ENCODE measurements at places on chromosomes 12 and 14.

DNA sequence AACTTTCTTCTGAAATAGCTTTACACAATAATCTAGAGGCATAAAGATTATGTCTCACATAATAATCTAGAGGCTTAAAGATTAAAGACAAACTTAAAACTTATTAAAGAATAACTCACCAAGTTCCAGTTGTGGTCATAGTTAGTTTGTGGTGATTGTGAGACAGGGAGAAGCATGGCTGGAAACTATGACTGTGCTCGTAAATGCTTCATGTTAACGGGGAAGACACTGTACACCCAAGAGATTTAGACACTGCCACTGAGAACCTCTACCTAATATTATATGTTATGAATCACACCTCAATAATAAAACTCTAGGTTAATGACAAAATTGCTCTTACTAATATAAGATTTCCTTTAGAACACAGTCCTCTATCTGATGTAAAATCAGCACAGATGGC lies 541.6 kb downstream of the TMEM121 start:
- DNase-seq, result no peak

DNA sequence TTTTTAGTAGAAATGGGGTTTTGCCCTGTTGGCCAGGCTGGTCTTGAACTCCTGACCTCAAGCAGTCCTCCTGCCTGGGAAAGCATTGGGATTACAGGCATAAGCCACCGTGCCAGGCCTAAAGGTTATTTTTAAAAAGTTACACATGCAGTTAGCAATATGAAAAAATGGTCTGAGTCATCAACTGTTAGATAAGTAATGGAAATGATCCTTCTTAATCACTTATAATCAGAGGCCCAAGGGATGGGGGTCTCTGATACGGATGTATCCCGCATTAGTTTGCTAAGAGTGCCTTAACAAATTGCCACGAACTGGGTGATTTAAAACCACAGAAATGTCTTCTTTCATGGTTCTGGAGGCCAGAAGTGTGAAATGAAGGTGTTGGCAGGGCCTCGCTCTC lies 54.1 kb upstream of the FERMT2 start:
- no peak for DNase-seq

DNA sequence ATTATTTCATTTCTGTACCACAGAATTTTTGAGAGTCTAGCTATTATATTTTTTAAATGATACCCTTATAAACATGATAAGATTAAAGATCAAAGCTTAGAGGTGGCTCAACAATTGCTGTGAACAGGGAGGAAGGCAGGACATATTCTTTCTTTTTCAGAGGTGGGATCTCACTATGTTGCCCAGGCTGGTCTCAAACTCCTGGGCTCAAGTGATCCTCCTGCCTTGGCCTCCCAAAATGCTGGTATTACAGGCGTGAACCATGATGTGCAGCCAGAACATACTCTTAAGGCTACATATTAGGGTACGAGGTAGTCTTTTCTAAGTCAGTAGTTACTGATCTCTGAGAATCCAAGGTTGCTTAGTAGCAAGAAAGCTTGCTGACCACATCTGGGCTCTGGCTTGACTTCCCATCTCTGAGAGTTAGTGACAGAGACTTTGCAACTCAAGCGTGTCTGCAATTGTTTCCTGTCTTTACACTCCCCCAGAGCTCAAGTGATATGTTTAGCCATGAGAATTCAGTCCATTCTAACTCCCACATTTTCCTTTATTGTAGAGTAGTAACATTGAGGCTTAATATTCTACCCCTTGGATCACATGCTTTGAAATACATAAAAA lies 8.6 kb downstream of the RAB5B start:
- DNase-seq, result no peak

- no peak for DNase-seq
These were observed 491.0 kb downstream of the ETNK1 start for GRCh38 chr12:23115984-23116383.

DNA sequence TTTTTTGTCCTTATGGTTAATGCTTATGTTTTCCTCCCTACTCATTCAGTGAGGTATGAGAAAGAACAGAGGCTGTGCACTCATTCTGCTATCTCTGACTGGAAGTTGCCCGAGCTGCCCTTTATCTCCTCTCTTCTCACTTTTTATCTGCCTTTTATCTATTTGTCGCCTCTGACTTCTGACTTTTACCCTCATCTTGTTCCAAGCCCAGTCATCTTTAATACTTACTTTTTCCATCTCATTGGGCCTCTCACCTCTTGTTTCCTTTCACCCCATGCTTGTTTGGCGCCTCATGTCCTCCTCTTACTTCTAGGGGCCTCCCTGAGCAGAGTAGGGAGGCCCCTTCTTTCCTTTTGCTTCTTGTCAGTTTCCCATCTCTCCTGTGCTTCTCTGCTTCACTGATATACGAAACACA lies 50.7 kb downstream of the DIP2B start:
- DNase-seq, result no peak

- DNase-seq, result no peak
These were observed 2.6 kb downstream of the DCN start for GRCh38 chr12:91179966-91180561.

- DNase-seq, result no peak
These were observed 64.2 kb downstream of the ELK3 start for GRCh38 chr12:96258104-96258961.

DNA sequence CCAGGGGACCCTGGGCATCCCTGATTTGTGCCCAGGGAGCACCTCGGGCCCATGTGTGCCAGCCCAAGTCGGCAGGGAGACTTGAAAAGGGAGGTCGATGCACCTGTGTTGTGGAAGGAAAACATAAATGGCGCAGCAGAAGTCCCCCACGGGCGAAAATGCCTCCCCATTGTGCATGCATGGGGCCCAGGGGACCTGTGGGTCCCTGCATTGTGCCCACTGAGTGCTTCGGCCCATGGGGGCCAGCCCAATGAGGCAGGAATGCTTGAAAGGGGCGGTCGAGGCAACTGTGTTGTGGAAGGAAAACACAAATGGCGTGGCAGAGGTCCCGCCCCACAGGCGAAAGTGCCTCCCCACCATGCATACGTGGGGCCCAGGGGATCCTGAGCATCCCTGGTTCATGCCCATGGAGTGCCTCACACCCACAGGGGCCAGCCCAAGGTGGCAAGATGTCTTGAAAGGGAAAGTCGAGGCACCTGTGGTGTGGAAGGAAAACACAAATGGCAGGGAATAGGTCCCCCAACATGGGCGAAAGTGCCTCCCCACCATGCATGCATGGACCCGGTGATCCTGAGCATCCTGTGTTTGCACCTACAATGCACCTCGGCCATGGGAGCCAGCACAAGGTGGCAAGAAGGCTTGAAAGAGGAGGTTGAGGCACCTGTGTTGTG lies 368.0 kb downstream of the ALG10 start:
- no peak for DNase-seq

- DNase-seq, result no peak
These were observed 137.1 kb downstream of the HMGA2 start for GRCh38 chr12:65961190-65962035.

DNA sequence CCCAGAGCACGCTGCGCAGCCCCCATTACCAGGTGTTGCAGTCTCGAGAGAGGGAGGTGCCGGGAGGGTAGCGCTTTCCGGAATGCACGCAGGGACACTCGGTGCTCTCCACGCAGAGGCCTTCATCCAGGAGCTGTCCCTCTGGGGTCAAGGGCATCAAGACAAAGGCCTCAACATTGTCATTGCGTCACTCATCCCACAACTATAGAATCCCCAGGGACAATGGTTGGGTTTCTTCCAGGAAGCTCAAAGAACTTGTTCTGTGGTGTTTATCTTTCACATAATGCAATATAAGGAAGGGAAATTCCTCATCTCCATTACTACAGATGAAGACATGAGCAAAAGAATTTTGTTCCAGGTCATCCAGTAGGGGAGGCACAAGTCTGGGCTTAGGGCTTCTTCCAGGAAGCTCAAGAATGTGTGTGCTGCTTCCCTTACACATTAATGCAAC lies 52.1 kb downstream of the VWF start:
- no peak for DNase-seq

DNA sequence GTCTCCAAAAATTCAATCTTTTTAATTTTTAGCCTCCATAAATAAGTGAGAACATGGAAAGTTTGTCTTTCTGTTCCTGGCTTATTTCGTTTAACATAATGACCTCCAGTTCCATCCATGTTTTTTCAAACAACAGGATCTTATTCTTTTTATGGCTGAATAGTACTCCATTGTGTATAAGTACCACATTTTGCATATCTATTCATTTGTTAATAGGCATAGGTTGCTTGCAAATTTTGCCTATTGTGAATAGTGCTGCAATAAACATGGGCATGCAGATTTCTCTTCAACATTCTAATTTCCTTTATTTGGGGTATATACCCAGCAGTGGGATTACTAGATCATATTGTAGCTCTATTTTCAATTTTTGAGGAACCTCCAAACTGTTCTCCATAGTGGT lies 16.1 kb upstream of the PAH start:
- no peak for DNase-seq

GRCh38 chr12:19744705-19745218 lies 305.5 kb downstream of the AEBP2 start:
- DNase-seq, result peak; percentile 10

GRCh38 chr14:50796390-50796789 lies 34.6 kb downstream of the NIN start:
- no peak for DNase-seq

GRCh38 chr14:69876848-69877306 lies 2.3 kb upstream of the SMOC1 start:
- no peak for DNase-seq

DNA sequence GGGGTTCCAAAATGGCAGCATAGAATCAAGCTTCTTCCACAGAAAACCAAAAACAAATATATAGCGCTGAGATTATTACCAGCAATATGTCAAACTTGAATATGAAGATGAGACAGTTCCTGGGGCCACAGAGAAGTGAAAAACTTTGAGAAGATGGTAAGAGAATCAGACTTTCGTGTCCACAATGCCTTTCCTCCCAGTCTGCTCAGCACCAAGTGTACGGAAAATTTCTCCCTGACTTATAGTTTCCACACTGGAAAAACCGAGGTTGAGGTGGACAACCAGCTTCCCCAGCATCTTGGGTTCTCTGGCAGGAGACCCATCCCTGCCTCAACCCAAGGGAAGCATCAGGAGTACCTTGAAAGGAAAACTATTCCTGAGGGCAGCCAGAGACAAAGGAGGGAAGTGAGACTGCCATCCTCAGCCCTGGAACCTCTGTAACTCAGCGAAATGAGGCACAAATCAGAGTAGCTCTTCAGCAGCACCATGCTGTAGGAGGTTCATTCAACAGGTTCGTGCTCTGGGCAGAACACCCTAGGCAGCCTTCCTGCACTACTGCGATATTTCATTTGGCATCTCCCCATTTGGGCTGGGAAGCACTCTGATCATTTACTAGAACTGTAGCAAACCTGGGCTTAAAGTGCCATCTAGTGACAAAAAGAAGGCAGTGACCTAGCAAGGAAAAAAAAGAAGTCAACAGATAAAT lies 52.4 kb upstream of the CAPRIN2 start:
- DNase-seq, result no peak

GRCh38 chr12:12491606-12492005 lies 71.1 kb downstream of the DUSP16 start:
- DNase-seq, result no peak

GRCh38 chr12:452667-453210 lies 7.0 kb upstream of the B4GALNT3 start:
- DNase-seq, result no peak

DNA sequence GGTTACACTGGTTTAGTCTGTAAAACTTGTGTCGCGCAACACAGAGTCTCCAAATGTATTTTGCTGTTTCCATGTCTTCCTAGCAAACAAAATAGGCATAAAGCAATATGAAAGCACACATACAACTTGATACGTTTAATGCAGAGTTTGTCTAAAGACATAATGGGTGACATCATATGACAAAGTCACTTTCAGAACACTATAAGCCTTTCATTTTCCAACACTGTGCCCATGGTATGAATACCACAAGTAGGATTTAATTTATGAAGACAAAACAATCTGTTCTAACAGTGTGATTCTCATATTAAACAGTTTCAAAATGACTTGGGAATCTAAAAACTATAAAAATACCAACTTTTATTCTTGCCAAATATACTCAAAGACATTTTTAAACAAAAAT lies 58.4 kb downstream of the PTPN21 start:
- no peak for DNase-seq

GRCh38 chr14:60757567-60758002 lies 23.0 kb downstream of the MNAT1 start:
- no peak for DNase-seq

- DNase-seq, result no peak
These were observed 51.3 kb downstream of the MARK3 start for GRCh38 chr14:103436533-103436932.

DNA sequence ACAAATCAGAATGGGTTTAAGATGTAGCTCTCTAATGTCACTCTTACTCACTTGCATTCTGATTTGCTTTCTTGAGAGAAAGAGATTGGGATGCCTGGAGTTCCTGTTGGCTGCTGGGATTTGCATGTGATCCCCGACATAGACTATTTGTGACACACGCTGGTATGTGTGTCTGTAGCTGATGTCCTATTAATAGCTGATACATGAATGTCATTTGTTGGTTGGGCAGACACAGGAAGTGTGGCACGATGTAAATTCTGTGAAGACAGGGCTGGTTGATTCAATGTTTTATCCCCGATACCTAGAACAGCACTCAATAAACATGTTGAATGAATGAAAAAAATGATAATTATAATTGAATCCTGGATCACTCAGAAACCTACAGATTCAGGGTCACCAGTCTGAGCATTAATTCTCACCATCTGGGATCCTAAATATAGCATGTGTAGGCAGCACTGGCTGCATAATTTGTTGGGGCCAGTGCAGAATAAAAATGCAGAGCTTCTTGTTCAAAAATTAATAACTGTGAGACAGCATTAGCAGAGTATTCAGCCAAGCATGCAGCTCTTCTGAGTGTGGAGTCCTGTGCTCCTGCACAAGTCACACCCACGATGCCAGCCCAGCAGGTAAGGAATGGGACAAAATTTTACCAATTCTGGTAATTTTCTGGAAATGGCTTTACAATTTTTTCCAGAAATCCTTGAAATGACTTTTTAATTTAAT lies 35.5 kb upstream of the SOCS2 start:
- DNase-seq, result no peak

DNA sequence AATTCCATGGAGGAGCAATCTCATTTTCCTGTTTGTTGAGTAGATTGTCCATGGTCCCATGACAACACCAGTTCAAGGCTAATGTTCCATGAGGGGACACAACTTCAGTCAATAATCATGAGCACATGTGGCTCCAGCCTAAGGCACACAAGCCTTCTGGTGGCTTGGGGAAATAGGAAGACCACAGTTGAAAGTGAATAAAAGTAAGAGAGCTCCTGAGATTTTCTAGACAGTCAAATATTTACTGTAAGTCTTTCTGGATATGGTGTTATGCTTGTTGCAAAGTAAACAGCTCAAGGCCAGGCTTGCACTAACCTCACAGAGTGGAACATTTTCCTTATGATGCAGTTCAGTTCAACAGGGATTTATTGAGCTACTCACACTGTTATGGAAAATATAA lies 206.9 kb upstream of the SLC38A2 start:
- no peak for DNase-seq

GRCh38 chr14:32343926-32344430 lies 14.9 kb downstream of the AKAP6 start:
- no peak for DNase-seq

- DNase-seq, result no peak
These were observed 4.0 kb downstream of the ATG101 start for GRCh38 chr12:52073531-52074381.

GRCh38 chr14:61003571-61003970 lies 22.5 kb downstream of the SLC38A6 start:
- no peak for DNase-seq

Measured in CD8-positive, alpha-beta T cell (primary cell).